ENCODE measurements at places on chromosomes 7 and 10.

DNA sequence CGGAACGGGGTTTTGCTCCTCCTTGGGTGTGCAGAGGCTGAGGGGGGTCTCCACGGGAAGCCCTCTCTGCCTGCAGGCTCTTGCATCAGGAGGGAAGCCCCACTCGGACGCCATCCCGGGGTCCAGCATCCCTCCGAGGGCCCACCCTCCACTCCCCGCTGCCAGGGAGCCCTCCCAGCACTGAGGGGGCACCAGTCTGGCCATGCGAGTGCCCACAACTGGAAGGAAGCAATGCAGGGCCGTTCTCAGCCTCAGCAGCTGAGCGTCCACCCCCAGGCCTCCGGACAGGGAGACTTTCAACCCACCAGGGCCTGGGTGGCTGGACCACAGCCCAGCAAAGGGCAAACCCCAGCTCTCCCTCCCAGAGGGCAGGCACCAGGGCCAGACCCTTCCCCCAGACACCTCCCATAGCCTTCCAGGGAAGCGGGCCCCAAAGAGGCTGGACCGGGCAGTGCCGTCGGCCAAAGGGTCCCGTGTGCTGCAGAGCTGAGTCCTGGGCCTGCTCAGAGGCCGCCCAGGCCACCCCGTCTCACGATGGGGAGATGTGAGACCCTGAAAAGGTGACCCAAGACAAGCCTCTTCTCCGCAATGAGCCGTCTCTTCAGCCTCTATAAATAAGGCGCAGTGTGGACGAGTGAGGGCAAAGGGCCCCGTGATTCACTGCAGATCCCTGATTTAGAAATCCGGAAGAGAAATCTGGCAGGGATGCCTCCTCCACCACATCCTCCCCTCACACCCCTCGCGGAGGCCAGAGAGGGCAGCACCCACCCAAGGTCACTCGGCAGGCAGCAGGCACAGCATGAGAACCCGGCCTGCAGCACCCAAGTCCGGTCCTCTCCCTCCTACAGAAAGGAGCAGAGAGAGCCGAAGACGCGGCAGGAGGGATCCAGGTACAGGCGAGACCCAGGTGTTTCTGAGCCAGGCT is 81.9 kb upstream of the DNAAF5 start:
- no peak for DNase-seq

DNA sequence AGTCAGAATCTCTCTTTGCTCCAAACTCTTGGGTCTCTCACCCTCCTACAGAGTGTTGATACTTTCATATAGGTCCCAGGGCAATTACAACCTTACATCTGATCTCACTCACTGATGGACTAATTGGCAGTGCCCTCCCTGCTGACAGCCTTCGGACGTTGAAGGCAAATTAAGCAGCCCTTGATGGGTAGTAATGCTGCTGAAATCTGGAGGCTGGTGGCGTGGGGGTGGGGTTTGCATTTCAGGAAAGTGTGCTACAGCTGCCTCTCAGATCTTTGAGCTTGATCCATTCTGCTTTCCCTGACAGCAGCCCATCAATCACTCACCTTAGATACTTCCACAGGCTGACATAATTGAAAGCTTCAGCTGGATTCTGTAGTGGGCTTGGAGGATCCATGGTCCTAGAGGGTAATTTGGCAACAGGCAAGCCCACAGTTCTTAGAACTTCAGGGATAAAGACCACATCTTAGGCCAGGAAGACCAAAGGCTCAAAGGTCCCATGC is 349.1 kb upstream of the PODXL start:
- DNase-seq, result no peak

DNA sequence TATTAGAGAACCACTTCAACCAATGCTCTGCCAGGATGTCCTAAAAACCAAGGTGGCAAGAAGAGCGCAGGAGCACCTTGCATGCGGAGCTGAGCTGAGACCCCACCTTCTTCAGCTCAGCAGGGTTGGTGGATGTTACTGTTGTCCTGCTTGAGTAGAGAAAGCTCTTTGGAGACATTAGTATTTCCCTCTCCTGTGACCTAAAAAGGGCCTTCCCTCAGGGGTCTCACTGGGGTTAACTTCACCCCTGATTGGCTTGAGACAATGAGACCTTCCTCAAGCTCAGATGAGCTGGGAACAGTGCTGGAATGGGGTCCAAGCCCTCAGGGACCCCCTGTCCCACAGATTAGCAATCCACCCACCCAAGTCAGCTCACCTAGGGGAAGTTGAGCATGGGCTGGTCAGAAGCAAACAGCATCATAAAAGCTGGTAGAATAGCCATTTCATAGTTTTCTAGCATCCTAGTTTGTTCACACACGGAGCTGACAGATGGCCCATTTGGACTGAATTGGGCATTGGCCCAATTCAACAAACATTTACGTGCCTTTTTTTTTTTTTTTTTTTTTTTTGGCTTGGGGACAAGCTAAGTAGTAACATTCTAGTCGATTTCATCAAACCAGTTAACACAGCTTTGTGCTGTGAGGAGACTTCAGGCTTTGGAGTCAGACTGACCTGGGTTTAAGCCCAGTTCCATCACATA is 100.6 kb upstream of the HABP2 start:
- no peak for DNase-seq

DNA sequence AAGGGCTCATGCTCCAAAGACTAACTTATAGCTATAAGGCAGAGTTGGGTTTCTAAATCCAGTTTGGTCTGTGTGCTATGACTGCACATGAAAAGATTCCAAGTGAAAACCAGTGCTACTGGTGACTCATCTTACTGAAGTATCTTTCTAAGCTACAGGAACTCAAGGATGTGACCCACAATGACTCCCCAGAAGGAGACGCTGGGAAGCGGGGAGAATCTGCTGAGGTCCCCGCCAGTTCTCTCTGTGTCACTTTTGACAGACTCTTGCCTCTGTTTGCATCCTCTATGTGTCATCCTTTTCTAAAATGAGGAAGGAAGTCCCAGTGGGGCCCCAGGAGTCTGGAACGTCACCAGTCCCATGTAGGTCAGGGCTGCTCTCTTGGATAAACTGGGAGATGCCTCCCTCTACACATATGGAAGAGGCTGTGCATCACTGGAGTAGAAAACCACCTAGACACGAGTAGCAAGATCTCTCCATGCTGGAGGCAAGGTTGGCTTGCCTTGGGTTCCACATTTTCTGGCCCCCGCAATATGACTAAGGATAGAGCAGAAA is 28.8 kb upstream of the GPR26 start:
- no peak for DNase-seq

DNA sequence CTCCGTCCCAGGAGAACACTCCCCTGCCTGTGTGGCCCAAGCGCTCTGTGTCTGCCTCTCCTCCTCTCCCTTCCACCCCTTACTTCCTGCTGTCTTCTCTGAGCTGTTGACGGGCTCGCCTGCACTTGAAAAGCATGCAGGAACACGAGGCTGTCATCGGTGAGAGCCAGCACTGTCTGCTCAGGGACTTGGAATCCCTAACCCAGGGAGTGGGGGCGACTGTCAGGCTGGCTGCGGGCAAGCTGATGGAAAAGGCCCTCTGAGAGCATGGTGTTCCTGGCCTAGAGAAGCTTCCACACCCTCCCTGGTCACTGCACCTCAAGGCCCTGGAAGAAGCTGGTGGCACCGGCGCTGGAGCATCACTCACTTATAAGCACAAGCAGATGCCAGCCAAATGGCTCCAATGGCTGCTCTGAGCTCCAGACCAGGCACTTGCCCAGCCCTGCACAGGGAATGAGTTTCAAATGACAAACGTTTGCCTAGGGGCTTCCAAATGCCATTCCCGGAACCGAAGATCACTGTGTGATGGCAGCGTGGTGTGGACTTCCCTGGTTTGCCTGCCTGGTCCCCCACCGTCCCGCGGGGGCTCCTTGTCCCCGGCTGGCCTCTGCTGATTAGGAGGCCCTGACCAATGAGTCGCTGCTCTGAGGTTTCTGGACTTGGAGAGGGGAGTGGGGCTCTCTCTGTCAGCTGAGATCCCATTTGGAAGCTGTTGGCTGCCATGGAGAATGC is 56.7 kb upstream of the EBF3 start:
- no peak for DNase-seq

Data from AG09319 (cell line).